ENCODE measurements at places on chromosomes 3 and 15.

DNA sequence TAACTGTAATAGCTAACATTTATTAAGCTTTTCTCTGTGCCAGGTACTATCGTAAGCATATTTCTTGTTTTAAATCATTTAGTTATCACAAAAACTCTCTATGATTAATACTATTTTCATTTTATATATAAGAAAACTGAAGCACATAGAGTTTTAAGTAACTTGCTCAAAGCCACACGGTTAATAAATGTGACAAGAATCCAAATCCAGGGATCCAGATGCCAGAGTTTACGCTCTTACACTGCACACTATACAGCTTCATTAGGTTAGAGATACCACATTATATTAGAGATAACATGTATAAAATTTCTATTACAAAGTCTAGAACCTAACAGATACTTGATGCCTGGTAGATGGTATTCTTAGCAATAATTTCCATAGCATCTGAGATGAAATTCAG, 265.2 kb downstream of the SHOX2 start:
- DNase-seq = no peak

GRCh38 chr15:32991619-32992111, 202.8 kb downstream of the FMN1 start:
- no peak for DNase-seq

- DNase-seq = no peak
Observed at GRCh38 chr3:149018247-149018646, 26.9 kb downstream of the GYG1 start.

- DNase-seq = no peak
Observed at GRCh38 chr15:31975830-31976229, 54.5 kb upstream of the CHRNA7 start.

- no peak for DNase-seq
Observed at GRCh38 chr3:117047951-117048705, 338.5 kb downstream of the TUSC7 start.

GRCh38 chr3:187022403-187023029, 92.2 kb downstream of the ST6GAL1 start:
- DNase-seq = no peak

DNA sequence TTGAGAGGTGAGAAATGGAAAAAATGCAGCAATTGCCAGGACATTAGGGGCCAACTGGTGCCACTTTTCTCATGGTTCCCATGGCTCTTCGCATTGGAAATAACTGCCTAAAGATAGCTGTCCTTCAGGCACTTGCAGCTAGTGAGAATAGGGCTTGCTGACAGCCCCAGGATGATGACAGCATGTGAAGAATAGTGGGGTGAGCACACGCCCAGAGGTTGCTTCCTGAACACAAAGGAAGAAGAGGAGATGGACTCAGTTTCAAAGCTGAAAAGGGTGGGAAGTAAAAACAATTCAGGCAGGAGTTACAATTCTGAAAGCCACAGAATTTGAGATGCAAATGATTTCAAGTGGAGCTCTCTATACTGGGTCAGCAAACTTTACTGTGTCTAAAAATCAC, 45.6 kb downstream of the TNFAIP8L3 start:
- DNase-seq = no peak

GRCh38 chr3:25583343-25583742, 81.4 kb downstream of the TOP2B start:
- no peak for DNase-seq

GRCh38 chr3:125045965-125046364, 9.8 kb downstream of the HEG1 start:
- DNase-seq = no peak

- no peak for DNase-seq
Observed at GRCh38 chr3:34294240-34294639, 495.8 kb downstream of the PDCD6IP start.

DNA sequence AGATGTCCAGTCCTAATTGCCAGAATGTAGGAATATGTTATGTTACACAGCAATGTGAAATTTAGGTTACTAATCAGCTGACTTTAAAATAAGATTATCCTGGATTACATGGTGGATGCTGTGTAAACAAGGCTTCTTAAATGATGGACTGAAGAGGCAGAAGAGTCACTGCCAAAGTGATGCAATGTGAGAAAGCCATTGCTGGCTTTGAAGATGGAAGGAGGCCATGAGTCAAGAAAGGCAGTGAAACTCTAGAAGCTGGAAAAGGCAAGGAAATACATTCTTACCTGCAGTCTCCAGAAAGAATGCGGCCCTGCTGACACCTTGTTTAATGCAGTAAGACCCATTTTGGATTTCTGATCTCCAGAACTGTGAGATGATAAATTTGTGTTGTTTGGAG, 179.1 kb upstream of the ZPLD1 start:
- no peak for DNase-seq

DNA sequence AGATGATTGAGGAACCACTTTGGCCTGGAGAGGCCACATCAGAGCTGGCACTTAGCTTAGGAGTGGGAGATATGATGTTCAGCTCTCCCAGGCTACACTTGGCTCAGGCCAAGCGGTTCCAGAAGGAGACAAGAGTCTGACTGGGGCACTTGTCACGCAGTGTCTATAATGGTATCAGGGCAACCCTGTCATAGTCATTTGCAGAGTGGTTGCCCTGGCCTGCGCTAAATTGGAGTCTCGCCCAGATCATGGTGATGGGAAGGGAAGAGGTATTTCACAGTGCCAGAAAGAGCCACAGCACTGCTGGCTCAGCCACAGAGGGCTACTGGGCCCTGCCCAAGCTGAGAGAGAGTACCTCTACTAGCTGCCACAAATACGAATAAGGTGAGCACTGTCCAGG, 186.9 kb upstream of the CRBN start:
- no peak for DNase-seq

DNA sequence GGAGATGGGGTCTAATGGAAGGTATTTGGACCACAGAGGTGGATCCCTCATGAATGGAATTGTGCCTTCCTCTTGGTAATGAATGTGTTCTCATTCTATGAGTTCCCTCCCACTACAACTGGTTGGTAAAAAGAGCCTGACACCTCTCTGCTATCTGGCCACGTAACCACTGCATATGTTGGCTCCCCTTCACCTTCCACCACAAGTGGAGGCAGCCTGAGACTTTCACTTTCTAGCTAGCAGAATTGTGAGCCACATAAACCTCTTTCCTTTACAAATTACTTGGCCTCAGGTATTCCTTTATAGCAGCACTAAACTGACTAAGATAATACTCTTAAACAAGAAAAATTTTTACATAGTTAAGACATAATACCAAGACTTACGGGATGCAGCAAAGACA, 155.3 kb downstream of the NR1I2 start:
- DNase-seq = peak; percentile 22

- DNase-seq = no peak
Observed at GRCh38 chr15:27701956-27702355, 397.2 kb downstream of the OCA2 start.

- DNase-seq = no peak
Observed at GRCh38 chr3:14110699-14111098, 14.0 kb downstream of the CHCHD4 start.

GRCh38 chr15:97652700-97653167, 307.8 kb upstream of the ARRDC4 start:
- DNase-seq = no peak

GRCh38 chr3:170730071-170730812, 139.8 kb downstream of the RPL22L1 start:
- no peak for DNase-seq

GRCh38 chr15:91412138-91412928, 312.3 kb downstream of the SV2B start:
- DNase-seq = no peak

DNA sequence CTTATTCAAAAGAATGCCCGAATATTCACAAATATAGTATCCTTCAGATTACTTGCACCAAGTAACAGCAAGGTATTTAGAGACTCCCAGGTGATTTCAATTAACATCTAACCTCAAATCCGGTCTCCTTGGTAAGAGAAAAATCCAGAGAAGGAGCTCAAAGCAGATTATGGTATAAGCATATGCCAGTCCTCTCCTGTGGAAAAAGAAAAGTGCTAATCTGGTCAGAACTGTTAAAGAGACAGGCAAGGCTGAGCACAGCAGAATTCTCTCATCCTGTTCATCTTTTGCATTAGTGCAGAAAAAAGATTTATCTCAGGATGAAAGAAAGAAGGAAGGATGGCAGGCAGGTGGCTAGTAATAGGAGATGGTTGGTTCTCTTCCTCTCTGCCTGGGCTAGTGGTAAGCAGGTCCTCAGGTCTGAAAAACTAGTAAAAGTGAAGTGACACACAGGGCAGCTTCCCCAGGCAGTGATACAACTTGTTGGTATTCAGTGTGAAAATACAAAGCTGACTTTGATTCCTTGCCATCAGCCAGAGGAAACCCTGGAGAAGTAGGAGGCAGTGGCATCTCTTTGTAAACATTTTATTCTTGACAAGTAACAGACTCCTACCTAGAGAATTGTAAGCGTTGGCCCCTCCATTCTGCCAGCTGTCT, 14.2 kb downstream of the ATXN7 start:
- no peak for DNase-seq

DNA sequence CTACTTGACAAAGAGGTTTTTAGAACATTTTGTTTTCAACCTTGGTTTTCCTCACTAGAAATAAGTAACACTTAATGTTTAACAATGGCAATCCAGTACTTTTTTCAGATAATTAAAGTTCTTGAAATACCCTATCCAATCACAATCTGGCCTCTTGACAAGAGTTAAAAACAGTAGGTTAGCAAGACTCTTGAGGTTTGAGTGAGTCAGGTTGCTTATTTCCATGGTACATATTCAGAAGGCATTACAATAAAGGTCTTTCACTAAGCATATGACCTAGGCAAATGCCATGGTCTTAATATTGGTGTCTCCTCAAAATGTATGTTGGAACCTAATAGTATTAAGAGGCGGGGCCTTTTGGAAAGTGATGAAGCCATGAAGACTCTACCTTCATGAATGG, 5.6 kb downstream of the SUCNR1 start:
- no peak for DNase-seq

GRCh38 chr3:51974277-51974962, 444 bp upstream of the ABHD14A start:
- DNase-seq = no peak

DNA sequence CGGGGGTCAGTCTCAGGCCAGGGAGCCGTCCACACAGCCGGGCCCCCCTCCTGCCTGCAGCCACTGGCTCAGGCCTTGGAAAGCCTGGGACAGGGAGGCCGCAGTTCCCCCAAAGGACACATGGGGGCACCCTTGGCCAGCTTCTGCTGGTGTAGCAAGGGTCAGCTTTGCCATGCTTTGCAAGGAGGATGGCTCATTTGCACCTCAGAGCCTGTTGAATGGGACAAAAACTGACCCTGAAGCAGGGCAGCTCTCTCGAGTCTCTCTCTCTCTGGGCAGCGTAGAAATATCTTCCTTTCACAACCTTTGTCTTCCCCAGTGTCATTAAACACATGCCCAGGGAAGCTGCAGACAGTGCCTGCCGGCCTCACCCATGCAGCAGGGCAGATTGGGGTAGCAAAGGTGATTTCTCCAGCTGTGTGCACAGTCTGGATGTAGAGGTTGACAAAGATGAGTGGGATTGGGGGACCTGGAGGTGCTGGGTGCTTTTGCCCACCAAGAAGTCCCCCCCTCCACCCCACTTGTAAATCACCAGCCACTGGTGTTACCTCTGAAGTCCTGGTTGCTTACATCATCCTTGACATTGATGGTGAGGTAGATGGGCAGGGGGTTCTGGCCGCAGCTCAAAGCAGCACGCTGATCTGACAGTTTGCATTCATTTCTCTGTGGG, 17.4 kb upstream of the EHD4 start:
- DNase-seq = peak; percentile 78

GRCh38 chr3:106125321-106125720, 256.5 kb upstream of the CBLB start:
- no peak for DNase-seq

- DNase-seq = no peak
Observed at GRCh38 chr3:50336452-50337174, 4.0 kb downstream of the RASSF1 start.

DNA sequence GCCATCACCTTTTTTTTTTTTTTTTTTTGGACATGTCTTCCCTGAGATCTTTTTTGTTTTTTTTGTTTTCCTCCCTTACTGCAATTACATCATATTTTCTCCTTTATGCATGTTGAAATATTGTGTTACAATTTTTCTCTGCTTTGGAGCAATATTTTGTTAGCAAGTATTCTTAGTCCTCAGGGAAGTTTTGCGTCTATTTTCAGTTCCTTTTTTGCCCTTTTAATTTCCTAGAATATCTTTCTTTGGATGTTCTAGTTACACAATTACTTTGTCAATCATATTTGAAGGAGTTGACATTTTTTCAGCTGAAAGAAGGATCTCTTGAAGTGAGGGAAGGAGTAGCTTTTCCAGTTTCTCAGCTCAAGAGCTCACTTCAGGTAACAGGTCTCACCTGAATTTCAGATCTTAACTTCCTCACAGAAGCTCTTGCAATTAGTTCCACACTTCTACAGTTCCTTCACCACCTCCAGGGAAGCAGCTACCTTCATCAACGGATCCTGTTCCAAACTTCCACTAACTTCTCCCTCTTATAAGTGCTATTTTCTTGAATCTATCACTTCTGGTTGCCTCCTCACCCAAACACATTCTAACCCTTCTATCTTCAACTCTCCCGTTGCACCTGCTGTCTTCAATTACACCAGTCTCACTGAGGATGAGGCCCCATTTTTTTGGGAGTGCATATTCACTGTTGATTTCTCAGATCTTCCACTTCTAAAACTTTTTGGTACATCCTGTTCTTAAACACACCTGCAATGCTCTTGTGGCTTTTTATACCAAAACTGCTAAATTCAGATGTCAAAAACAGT, 57.8 kb upstream of the CPOX start:
- no peak for DNase-seq

GRCh38 chr3:4633078-4634004, 140.2 kb downstream of the ITPR1 start:
- DNase-seq = peak; percentile 80

DNA sequence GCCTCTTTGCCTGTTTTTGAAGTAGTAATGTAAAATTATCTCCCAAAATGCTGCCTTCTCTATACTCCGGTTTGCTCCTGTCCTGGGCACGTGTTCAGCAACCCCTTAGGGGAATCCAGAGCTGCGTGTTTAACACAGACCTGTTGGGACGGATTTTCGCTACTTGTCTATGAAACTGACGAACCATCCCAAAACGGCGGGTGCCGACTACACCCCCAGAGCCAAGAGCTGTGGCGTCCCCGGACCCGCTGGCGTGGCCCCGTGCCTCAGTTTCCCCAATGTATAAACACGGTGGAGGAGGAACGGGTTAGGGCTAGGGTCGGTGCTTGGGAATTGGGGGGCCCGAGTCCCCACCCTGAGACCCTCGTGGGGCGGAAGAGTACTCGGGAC, 473 bp downstream of the FHIT start:
- DNase-seq = no peak

- peak; percentile 92 for DNase-seq
Observed at GRCh38 chr15:74402873-74403587, 30.7 kb downstream of the SEMA7A start.

GRCh38 chr3:150083655-150084042, 113.0 kb upstream of the PFN2 start:
- DNase-seq = no peak

DNA sequence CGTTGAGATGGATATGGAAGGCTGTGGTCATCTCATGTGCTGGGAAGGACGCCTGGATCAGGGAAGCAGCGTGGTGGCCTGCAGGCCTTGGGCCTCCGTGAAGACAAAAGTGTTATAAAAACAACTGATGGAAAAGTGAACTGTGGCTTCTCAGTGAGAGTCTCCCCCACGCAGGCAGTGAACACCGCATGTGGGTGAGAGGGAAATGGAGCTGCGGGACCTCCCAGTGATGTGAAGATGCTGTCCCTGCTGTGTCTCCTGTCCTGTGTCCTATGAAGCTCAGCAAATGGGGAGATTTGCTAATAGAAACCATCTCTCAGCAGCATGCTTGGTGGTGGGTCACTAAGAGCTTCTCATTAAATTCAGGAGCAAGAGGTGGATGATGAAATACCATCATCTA, 25.1 kb downstream of the NSMCE3 start:
- DNase-seq = no peak
